Fibroblast of mammary gland (primary cell): ENCODE measurements at places on chromosomes 12 and 14.

DNA sequence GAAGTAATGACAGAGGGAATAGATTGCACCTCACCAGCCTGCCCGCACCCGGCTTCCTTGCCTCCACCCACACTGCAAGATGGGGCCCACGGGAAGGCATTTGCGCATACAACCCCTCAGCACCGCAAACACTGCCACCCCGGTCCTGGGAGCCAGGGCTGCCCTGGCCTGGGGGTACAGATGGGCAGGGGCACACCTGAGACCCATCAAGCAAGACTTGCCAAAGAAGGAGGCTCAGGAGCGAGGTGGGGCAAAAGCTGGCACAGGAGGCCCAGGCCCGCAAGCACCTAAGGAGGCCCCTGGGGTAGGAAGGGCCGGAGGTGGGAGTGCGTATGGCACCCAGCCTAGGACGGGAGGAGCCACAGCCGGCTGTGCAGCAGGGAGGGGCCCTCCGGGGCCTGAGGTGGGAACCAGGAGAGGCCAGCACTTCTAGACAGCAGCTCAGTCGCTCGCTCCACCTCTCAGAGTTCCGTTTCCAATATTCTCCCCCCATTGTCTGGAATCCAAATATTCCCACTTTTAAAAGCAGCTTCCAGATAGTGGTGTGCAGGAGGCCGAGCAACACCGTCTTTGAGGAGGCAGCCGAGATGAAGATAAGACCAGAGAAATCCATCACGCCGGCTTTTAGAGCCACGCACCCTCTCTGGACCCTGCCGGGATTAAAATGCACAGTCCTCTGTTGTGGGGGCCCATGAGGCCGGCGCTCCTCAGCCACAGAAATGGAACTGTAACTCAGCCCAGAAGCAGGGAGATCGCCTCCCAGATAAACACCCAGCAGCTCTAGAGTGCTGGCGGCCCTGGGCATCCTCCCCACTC, 12.2 kb upstream of the C14orf180 start:
- no peak for DNase-seq

- DNase-seq = no peak
These were observed 472.2 kb upstream of the STXBP6 start for GRCh38 chr14:25522116-25522515.

DNA sequence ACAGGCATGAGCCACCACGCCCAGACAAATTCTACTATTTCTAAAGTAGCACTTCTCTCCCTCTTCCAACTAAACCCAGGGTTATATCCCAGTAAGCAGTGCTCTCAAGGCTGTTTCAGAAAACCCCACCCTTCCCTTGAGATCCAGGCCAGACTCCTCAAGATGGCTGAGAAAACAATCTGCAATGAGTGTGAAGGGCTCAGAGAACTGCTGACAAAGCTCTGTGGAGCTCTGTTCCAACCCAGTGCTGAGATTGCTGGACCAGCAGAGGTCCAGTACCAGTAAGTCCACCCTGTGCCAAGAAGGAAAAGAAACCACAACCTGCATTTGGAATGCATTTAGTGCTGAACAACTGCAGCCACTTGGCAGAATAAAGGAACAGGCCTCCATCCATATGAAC, 3.7 kb upstream of the IFFO1 start:
- DNase-seq = no peak

DNA sequence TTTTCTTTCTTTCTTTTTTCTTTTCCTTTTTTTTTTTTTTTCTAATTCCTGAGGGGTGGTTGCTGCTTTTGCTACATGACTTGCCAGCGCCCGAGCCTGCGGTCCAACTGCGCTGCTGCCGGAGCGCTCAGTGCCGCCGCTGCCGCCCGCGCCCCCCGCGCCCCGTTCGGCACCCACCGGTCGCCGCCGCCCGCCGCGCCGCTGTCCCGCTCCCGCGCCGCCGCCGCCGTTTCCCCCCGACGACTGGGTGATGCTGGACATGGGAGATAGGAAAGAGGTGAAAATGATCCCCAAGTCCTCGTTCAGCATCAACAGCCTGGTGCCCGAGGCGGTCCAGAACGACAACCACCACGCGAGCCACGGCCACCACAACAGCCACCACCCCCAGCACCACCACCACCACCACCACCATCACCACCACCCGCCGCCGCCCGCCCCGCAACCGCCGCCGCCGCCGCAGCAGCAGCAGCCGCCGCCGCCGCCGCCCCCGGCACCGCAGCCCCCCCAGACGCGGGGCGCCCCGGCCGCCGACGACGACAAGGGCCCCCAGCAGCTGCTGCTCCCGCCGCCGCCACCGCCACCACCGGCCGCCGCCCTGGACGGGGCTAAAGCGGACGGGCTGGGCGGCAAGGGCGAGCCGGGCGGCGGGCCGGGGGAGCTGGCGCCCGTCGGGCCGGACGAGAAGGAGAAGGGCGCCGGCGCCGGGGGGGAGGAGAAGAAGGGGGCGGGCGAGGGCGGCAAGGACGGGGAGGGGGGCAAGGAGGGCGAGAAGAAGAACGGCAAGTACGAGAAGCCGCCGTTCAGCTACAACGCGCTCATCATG, 654 bp downstream of the FOXG1 start:
- no peak for DNase-seq

GRCh38 chr12:53495903-53496751, 3.1 kb downstream of the MAP3K12 start:
- DNase-seq = peak; percentile 81
